ENCODE measurements at places on chromosomes 4 and X. TPM values are rescaled to one million over a fixed set of nuclear protein-coding genes. Genes with fewer than 3 reads are reported as not detected.

CWH43 gene
- total RNA-seq, result not detected

PFKFB1 gene
- 2.2 TPM for total RNA-seq

ARMCX4 gene
- total RNA-seq, result 34.1 TPM

SPATA18 gene
- total RNA-seq, result 10.8 TPM

SLC9A7 gene
- 6.5 TPM for total RNA-seq

CXXC4 gene
- 3.1 TPM for total RNA-seq

TMEM150C gene
- 14.3 TPM for total RNA-seq

CNKSR2 gene
- 16.8 TPM for total RNA-seq

C4orf51 gene
- total RNA-seq, result not detected

PF4V1 gene
- total RNA-seq, result not detected

PDCL2 gene
- total RNA-seq, result not detected

TEC gene
- 5.3 TPM for total RNA-seq

MAGEA4 gene
- total RNA-seq, result not detected

HEPH gene
- 21.2 TPM for total RNA-seq

MAGEC1 gene
- not detected for total RNA-seq

HS6ST2 gene
- total RNA-seq, result 0.36 TPM

CHRDL1 gene
- 183 TPM for total RNA-seq

PNCK gene
- 1.6 TPM for total RNA-seq

AREG gene
- total RNA-seq, result 0.76 TPM

UGT2A1 gene
- total RNA-seq, result not detected

NOP14 gene
- 20.0 TPM for total RNA-seq

SPANXN3 gene
- not detected for total RNA-seq

F9 gene
- not detected for total RNA-seq

TMLHE gene
- 20.1 TPM for total RNA-seq

PABPC1L2B gene
- total RNA-seq, result not detected
